ENCODE measurements at places on chromosomes 1 and 21. TPM values are rescaled to one million over a fixed set of nuclear protein-coding genes. Genes with fewer than 3 reads are reported as not detected.

Gene GPR37L1
- 0.05 TPM for polyA plus RNA-seq

Gene DHX9
- 267 TPM for polyA plus RNA-seq

Gene INAVA
- polyA plus RNA-seq = 34.8 TPM

Gene NUP210L
- polyA plus RNA-seq = 0.22 TPM

GRCh38 chr1:3662080-3662671, 9.9 kb downstream of the TP73 start:
- DNase-seq = no peak

DNA sequence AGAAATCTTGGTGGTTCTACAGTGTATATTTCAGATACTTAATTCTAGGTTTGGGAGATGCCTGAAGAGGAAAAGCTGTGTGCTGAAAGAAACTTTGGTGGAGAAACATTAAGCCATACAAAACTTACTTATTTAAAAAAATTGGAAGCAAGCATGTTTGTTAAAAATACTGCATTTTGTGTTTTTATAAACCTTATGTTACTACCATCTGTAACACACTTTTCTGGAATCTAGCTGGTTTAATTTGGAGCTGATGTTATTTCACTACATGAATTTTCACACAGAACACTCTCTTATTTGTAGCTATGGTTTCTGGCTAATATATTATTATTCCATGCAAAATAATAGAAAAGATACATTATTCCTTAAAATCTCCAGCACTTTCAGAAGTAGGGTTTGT, 710.7 kb downstream of the ADGRL2 start:
- no peak for DNase-seq

DNA sequence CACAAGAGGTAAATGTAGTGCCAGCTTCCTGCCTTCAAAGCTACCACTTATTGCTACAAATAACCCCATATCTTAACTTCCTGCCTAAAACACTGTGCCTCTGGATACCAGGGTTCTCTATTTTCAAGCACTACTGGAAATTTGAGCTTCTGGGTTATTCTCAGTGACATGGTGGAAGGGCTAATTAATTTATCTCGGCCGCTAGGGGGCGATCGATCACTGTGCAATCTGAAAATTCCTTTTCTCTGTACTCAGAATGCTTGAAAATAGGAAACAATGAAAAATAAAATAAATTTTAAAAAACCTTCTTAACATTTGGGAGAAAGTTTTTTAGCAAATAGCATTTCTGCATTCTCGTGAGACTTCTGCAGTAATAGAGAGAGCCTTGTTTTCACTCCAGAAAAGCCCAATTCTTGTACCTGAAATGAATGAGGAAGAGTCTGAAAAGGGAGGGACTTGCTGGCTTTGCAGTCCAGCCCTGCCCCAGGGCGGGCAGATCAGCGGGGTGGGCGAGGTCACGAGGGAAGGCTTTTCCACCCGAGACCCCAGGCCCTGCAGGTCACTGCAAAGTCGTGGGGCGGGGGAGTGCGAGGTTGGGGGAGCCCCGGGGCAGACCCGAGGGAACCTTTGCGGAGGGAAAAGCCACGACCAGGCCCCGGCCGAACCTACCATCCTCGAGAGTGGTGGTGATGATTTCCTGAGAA, 276.7 kb downstream of the PCP4 start:
- no peak for DNase-seq

GRCh38 chr1:76161451-76161850, 86.9 kb downstream of the ST6GALNAC3 start:
- no peak for DNase-seq

DNA sequence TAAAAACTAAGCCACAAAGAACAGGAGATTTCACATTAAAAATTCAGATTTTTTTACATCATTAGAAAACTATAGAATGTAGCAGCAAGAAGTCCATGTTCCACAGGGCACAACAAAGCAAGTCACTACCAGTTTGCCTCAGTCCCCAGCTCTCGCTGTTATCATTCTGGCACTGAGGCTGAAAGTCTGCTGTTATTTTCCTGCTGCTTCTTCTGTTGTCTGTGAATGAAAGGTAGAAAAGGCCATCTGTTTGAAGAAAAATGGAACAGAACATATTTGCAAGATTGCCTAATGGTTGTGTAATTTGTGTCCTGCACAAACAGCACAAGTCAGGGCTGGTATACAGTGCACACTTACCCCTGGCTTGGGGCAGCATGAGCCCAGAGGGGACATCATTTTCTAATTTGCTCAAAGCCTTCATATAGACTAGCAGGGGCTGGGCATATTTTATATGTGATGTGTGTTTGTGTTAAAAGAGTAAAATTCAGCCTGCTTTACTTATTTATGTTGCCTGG, 105.6 kb upstream of the COG2 start:
- DNase-seq = no peak

DNA sequence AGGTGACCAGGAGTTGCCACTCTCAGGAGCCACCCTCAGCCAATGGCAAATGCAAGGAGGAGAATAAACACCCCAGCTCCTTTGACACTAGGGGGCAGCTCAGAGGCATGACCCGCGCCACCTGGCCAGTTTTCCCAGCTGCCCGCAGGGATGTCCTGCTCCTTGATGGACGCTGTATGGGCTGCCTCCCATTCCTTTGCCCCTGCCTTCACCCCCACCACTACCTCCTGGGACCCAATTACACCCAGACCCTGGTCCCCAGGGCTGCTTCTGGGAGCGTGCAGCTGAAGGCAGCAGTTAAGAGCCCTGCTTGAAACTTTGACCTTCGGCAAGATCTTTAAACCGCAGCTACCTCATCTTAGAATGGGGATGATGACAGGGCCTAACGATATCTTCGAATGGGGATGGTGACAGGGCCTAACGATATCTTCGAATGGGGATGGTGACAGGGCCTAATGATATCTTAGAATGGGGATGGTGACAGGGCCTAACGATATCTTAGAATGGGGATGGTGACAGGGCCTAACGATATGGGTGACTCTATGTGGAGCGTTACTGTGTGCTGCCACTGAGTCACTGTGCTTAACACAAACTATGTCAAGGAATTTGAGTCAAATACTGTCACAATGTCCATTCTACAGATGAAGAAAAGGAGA, 163.0 kb upstream of the KAZN start:
- no peak for DNase-seq

GRCh38 chr1:1939296-1940122, 20.4 kb upstream of the TMEM52 start:
- DNase-seq = no peak

DNA sequence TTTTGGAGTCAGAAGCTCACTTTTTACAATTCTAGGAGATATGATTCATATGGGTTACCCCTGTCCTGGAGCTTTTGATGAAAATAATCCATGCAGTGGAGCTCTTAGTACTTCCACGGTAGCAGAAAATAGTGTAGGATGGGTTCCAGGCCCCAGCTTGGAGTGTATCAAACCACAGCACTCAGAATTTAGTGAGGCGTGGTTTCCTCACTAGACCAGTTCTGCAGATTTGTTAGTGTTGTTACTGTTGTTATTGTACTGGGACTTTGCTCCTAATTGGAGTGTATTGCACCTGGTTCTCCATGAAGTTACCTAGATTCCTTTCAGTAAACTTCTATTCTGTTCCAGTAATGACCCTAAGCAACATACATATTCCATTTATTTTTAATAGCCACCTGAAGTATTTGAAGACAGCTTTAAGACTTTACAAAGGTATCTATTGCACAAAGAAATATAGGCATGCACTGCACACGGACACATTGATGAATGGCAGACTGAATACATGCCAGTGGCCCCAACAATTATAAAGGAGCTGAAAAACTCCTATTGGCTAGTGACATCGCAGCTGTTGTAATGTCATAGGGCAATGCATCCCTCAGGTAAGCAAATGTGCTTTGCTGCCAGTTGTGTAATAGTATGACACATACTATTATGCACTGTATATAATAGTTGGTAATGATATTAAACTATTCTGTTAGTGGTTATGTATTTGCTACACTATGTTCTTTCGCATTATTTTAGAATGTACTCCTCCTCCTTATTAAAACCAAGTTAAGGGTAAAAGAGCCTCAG, 1058.0 kb downstream of the KCNT2 start:
- DNase-seq = no peak

GRCh38 chr1:32501865-32502264, 37.0 kb downstream of the ZBTB8B start:
- DNase-seq = no peak

DNA sequence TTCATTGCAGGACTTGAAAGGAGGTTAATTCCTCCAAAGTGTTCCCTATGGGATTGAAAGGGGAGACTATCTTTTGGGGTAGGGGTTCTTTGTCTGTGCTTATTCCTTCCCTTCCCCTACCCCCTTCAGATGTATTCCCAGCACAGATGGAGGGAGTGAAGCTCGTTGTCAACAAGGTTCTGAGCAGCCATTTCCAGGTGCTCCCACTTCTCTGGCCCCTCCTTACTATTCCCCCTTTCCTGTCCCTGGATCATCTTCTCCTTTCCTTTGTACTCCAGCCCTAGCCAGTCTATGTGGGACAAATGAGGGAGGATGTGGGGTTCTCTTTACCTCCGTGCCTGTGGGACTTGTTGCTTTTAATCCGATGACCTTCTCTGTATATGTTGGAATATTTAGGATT, 899 bp downstream of the TOMM40L start:
- no peak for DNase-seq

All from left renal cortex interstitium (tissue), 4 donors.